Activated naive CD8-positive, alpha-beta T cell treated with anti-CD3 and anti-CD28 coated beads for 36 hours (primary cell): ENCODE measurements at places on chromosomes 3 and 15. TPM values are rescaled to one million over a fixed set of nuclear protein-coding genes. Genes with fewer than 3 reads are reported as not detected.

The NR2E3 gene
- total RNA-seq: not detected

The VEPH1 gene
- not detected for total RNA-seq

The GPR176 gene
- total RNA-seq: not detected

The ATRIP gene
- 17.3 TPM for total RNA-seq

The TGM5 gene
- total RNA-seq: 0.38 TPM

The COL6A5 gene
- not detected for total RNA-seq

The CLDN1 gene
- total RNA-seq: 0.08 TPM

The SMCO1 gene
- total RNA-seq: not detected

The MRAS gene
- total RNA-seq: 0.54 TPM

The GNAT1 gene
- total RNA-seq: 0.12 TPM

DNA sequence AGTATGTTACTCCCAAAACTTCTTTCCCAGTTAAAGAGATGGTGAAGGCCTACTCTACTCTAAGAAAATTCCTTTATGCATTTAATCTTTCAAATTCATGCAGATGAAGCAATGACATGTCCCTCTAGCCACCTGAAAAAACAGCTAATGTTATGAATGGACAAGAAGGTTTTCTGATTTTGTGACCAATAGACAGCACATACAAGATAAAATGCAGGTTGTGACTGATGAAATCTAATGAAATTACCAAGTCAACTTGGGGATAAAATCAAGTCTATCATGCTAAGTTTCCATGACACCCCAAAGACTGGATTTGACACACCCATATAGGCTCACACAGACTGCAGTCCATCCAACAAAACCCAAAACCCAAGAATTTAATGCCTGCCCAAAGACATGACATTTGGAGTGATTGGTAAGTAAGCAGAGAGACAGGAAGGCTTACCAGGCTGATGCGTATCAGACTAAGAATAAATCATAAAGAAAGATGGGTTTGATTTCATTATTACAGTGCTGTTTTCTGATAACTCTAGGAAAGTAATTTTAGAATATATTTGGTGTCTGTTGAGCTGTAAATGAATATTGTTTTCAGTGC is 26.4 kb downstream of the CD47 start:
- DNase-seq: no peak

DNA sequence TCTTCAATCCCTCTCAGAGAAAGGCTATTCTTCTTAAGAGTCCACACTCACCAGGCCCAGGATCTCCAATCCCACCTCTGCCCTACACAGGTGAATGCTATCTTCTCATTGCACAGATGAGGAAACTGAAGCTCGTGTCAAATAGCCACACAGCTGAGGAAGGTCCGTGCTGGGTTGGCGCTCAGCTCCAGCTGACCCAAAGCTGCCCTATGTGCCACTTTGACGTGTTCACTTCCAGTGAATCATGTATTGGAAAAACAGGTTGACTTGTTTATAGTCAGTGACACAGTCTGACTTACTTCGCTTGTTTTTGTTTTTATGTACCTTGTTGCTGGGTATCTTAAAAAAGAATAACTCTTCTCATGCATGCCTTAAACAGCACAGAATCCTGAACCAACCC is 32.4 kb upstream of the ALDH1A3 start:
- DNase-seq: no peak

DNA sequence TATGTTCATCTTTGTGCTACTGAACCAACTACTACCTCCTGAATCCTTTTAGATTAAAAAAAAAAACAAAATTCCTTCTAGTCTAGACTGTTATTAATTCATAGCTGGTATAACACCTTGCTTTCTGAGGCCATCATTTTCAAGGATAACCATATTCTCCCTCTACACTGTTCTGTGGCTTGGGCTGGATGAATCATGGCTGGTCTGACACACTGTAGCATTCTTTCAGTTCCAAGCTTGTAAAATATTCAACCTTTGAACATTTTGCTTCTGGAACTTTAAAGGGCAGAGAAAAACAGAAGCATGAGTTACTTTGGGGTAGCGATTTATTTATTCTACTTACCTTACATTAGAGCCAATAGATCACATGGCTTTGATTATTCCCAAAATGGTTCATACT is 7.6 kb downstream of the HSPBAP1 start:
- DNase-seq: no peak

- no peak for DNase-seq
Measured at GRCh38 chr3:177491296-177492032, 294.2 kb upstream of the TBL1XR1 start.

GRCh38 chr3:66280304-66280703 is 59.5 kb downstream of the SLC25A26 start:
- DNase-seq: no peak

DNA sequence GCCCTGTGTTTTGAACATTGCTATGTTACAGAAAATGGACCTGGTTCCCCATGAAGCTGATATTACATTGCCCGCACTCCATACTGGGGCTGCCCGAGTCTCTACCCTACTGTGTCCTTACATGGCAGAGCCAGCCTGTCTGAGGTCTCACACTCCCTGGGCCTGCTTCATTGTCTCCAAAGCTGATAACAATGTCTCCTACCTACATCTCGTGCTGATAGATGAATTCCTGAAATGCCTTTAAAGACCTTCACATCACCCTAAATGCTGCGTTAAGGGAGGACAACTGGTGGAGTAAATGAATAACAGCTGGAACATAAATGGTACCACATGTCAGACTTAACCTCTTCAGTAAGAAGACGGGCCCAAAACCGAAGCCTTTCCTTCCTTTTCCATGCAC is 62.9 kb upstream of the PTX3 start:
- DNase-seq: no peak

DNA sequence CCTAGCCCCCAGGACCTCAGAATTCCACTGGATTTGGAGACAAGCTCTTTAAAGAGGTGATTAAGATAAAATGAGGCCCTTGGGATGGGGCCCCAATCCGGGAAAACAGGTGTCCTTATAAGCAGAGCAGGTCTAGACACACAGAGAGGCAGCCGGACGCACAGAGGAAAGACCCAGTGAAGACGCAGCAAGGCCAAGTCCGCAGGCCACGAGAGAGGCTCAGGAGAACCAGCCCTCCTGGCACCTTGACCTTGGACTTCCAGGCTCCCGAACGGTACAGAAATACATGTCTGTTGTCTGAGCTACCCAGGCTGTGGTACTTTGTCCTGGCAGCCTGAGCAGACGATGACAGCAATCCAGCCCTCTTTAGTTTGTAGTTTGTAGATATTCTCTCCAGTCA is 324.5 kb downstream of the OCA2 start:
- no peak for DNase-seq

DNA sequence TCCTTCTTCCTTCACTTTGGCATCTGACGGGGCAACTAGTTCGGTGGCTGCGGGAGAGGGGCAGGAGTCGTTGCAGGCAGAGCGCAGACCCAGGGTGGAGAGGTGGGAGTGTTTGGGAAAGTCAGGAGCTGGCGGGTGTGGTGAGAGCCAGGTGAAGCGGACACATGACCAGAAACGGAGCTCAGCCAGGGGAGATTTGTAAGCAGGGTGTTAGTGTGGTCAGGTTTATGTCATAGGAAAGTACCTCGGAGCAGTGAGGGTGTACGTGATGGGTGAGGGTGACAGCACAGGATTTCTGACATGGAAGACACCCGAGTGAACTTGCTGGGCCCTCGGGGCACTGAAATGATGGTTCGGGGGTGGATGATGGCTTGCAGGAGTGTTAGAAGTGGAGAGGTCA is 247.4 kb upstream of the TPM1 start:
- DNase-seq: no peak

DNA sequence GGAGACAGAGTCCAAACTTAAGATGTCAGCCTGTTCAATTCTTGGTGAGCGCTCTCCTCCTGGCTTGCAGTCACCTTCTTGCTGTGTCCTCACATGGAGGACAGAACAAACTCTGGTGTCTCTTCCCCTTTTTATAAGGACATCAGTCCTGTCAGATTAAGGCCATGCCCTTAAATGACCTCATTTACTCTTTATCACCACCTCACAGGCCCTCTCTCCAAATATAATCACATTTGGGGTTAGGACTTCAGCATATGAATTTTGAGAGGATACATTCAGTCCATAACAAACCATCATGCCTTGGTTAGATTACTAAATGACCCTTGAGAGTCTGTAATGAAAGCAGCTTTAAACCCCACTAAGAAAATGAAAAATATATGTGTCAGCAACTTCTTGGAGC is 175.2 kb downstream of the TAFA4 start:
- DNase-seq: no peak

- DNase-seq: no peak
Measured at GRCh38 chr15:42457445-42458442, 33.2 kb downstream of the ZNF106 start.

DNA sequence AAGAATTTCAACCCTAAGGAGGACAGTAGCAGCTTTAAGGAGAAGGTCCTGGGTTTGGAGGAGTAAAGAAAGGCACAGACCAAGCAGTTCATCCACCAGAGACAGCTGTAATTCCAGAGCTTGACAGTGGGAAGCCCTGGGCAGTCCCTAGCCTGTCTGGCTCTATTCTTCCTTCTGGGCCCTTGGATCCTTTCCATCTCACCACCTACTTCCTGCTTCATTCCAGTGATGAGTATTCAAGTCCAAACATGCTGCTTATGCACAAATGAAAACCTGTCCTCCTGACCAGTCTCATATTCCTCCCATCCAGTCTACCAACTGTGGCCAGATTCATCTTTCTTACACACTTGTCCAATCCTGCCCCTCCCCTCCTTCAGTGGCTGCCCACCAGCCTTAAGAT is 171.4 kb downstream of the CNTN3 start:
- no peak for DNase-seq

- peak; percentile 4 for DNase-seq
Measured at GRCh38 chr3:115099986-115100571, 47.0 kb downstream of the ZBTB20 start.

- DNase-seq: no peak
Measured at GRCh38 chr15:99568625-99569352, 3.0 kb downstream of the MEF2A start.

DNA sequence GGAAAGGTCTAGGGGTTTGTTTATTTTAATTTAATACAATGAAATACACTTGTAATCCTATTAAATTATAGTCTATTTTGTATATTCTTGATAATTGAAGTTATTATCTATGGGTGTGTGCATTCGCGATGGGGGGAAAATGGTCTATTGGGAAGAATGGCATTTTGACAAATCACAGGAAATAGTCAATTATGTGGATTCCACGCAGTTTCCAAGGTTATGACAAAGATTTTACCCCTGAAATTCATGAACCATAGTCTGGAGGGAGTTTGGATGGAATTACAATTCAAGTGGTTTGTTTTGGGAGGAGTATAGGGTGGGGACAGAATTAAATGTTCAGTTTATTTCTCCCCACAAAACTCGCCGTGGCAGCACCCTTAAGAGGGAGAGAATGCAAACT is 66.5 kb downstream of the RBMS3 start:
- no peak for DNase-seq

- no peak for DNase-seq
Measured at GRCh38 chr15:35211240-35211902, 126.3 kb upstream of the NANOGP8 start.

DNA sequence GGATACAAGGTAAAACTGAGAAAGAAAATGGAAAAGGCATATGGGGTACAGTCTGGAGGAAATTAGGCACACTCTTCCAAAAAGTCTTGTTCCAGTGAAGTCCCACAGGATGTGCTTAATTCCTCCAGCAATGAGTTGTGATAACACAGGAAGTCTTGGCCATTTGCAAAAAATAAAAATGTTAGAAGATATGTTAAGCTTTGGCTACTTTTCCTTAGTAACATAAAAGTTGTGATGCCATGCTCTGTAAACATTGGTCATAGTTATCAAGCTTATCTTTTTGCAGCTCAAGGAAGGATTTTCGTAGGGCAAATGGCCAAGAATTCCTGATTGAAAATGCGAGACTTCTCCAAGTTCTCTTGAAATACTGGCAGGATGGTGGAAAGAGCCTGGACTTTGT is 26.4 kb downstream of the LNP1 start:
- no peak for DNase-seq

DNA sequence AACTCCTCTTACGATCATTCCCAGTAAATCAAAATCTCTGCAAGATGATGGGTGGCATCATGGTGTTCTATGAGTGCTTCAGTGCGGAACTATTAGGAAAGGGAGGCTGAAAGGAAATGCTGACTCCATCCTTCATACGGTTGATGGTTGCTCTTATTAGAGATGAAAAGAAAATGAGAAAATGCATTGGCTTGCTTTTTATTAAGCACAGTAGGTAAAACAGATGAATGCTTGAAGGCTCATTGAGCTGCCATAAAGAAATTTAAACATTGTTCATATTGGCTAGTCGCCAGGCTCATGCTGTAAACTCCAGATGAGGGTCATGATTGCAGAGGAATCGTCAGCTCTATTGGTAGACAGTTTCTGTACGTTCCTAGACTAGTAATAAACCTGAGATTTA is 115.8 kb downstream of the EPHA3 start:
- DNase-seq: no peak

GRCh38 chr3:25178672-25179071 is 249.4 kb upstream of the RARB start:
- no peak for DNase-seq

DNA sequence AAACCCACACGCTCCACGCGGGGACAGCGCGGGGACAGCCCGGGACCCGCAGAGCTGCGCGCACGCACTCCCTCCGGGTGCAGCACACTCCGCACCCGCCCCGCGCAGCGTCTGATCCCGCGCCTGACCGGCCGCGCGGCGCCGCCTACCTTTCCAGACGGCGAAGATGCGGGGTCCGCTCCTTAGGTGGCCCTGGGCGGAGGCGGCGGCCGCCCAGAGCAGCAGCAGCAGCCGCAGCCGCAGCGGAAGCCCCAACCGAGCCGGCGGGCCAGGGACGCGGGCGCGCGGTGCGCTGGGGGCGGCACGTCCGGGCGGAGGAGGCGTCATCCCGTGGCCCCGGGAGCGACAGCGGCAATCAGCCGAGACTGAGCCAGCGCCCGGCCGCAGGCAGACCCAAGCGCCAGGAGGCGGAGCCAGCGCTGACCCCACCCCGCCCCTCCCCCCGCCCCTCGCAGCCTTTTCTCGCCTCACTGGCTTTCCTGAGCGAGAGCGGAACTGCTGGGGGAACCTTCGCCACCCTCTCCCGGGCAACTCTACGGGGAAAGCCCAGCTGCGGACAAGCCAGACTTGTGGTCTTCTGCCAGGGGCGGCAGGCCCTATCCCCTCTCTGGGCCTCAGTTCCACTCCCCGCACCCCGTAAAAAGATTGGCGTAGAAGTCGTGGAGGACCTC is at the start of gene SEMA7A:
TSS of gene SEMA7A (minus strand) at position 367 of the 671 bp plus-strand sequence. CDS start at position 327, 40 bp downstream.
- peak; percentile 87 for DNase-seq

GRCh38 chr3:172276103-172276502 is 172.2 kb downstream of the GHSR start:
- no peak for DNase-seq

DNA sequence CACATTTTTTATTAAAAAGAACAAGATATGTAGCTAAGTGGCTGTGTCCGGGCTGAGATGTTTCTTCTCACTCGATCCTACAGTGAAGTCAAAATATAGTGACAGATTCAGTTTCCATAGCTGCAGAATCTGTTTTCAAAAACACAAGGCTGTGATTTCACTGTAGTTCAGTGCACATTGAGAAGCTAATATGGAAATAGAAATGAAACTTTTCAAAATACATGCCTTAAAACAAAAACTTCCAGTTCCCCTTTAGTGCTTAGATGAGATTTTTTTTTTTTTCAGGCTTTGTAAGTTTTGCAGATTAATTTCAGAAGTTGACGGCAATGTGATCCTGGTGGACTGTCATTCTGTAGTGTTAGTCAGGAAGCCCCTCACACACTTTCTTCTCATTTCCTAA is 23.8 kb upstream of the TRAK1 start:
- DNase-seq: no peak
